ENCODE measurements at places on chromosomes 11 and 22.

DNA sequence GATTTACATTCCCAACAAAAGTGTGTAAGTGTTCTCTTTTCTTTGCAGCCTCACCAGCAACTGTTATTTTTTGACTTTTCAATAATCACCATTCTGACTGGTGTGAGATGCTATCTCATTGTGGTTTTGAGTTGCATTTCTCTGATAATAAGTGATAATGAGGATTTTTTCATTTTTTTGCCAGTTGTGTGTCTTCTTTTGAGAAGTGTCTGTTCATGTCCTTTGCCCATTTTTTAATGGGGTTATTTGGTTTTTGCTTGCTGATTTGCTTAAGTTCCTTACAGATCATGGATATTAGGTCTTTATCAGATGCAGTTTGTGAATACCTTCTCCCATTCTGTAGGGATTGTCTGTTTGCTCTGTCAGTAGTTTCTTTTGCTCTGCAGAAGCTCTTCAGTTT is 107.7 kb downstream of the EHF start:
- no peak for DNase-seq

DNA sequence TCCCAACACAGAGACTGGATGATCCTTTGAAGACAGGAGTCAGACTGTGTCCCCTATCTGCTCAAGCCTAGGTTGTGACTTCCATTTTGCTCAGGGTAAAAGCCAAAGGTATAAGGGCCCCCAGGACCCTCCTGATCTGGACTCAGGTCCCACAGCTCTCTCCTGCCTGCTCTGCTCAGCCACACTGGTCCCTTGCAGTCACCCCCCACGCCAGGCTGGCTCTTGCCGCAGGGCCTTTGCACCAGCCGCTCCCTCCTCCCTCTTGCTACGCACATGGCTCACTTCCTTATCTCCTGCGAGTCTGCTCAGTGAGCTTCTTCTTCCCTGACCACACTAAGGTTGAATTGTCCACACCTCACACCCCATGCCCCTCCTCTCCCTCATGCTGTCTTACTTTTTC is 28.4 kb upstream of the CACNG2 start:
- no peak for DNase-seq

DNA sequence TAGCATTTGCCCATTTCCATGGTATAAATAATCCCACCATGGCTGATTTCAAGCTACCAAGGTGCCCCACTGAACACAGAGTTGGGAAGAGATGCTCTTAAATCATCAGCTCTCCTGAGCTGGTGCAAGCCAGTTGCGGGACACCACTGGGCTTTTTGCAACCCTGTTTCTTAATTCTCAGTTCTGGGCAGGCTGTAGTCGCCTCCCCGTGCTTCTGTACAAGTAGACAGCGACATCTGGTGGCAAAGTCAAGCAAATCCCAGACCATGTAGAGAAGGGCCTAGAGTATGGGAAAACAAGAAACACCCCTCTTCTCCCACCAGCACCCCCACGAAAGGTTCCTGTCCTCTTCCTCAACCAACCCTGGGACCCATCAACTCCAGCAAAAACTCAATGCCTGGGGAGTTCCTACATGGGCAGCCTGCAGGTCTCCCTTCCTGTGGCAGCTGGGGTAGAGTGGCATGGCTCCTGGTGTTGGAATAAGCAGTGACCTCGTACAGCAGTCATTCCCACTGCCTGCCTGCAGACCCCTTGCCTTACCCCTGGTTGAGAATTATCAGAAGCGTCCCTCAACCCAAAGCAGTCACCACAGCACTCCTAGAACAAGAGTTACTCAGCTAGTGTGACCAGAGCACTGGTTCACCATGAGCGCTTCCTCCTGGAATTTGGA is 68.4 kb downstream of the IGLL5 start:
- DNase-seq: peak; percentile 58

- no peak for DNase-seq
Measured at GRCh38 chr11:120835601-120836228, 188.2 kb upstream of the TBCEL start.

GRCh38 chr11:92681586-92681985 is 287.9 kb upstream of the MTNR1B start:
- no peak for DNase-seq

- no peak for DNase-seq
Measured at GRCh38 chr11:101446726-101447125, 137.1 kb downstream of the TRPC6 start.

GRCh38 chr11:45410391-45411227 is 124.5 kb upstream of the SYT13 start:
- DNase-seq: no peak

GRCh38 chr11:93783362-93783761 is 720 bp upstream of the MED17 start:
- no peak for DNase-seq

- no peak for DNase-seq
Measured at GRCh38 chr11:121445071-121445768, 6.9 kb upstream of the SORL1 start.

- DNase-seq: peak; percentile 95
Measured at GRCh38 chr11:75142714-75143419, 8.0 kb upstream of the SLCO2B1 start.

- DNase-seq: no peak
Measured at GRCh38 chr11:995044-995751, 41.3 kb downstream of the MUC6 start.

DNA sequence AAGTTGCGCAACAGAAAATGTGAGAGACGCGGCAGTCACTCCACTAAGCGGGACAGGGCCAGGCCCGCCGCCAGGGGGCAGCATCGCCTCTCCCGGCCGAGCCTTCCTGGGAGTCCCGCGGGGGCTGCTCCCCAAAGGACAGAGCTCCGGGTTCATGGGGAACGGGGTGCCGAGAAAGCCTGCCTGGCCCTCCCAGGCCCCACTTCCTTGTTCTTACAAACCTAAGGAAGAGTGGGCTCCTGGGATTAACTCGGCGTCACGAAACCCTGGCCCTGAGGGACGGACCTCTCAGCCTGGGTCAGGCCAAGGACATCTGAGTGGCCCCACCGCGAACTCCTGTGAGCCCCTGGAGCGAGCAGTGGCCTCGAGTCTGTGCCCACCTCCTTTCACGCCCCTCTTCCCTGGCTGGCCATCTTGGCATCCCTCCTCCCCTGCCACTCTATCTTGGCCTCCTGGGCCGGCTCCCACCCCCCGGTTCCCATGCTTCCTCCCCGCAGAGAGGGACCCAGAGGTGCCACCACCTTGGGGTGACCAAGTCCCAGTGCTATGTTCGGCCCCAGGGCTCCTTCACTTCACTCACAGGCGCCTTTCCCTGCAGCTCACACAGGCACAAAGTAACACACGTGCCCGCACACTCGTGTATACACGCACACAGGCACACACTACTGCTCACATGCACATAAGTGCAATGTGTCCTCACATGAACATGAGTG is 99.9 kb upstream of the FGF3 start:
- DNase-seq: peak; percentile 53

GRCh38 chr22:24460418-24461089 is 33.2 kb downstream of the ADORA2A start:
- no peak for DNase-seq

- peak; percentile 96 for DNase-seq
Measured at GRCh38 chr11:103031834-103032233, 60.1 kb downstream of the DCUN1D5 start.

- peak; percentile 24 for DNase-seq
Measured at GRCh38 chr11:69958308-69958707, 119.8 kb upstream of the ANO1 start.

- DNase-seq: peak; percentile 64
Measured at GRCh38 chr11:75560644-75561043, 1.4 kb upstream of the SERPINH1 start.

GRCh38 chr11:130600139-130600538 is 151.7 kb downstream of the ADAMTS15 start:
- peak; percentile 32 for DNase-seq

GRCh38 chr11:134164490-134165370 is 59.0 kb downstream of the NCAPD3 start:
- DNase-seq: no peak

DNA sequence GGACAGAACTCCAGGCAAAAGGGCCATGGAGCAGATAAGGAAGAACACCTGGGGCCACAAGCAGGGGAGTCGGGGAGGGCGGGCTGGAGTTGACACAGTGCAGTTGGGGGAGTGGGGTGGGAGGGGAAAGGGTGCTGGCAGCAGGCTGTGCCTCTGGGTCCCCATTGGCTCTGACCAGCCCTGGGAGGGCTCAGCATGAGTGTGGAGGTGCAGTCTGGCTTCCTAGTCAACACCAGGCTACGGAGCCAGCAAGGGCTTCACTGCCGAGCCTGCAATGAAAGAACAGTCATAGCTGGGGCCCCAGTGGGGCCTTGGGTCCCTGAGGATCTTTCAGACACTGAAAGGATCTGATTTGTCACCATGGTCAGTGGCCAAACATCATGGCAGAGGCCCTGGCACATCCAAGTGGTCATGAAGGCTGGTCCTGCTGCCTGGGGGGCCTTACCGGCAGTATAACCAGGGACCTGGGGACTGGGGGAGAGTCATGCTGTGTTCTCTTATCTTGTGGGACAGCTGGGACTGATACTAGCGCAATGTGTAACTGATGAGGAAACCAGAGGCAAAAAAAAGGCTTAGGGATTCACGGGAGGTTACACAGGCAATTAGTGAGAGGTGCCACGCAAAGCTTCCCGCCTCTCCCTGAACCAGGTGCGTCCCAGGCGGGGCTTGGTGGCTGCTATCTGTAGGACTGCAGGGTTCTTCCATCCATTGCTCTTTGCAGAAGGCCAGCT is 11.6 kb downstream of the SLC37A2 start:
- no peak for DNase-seq

DNA sequence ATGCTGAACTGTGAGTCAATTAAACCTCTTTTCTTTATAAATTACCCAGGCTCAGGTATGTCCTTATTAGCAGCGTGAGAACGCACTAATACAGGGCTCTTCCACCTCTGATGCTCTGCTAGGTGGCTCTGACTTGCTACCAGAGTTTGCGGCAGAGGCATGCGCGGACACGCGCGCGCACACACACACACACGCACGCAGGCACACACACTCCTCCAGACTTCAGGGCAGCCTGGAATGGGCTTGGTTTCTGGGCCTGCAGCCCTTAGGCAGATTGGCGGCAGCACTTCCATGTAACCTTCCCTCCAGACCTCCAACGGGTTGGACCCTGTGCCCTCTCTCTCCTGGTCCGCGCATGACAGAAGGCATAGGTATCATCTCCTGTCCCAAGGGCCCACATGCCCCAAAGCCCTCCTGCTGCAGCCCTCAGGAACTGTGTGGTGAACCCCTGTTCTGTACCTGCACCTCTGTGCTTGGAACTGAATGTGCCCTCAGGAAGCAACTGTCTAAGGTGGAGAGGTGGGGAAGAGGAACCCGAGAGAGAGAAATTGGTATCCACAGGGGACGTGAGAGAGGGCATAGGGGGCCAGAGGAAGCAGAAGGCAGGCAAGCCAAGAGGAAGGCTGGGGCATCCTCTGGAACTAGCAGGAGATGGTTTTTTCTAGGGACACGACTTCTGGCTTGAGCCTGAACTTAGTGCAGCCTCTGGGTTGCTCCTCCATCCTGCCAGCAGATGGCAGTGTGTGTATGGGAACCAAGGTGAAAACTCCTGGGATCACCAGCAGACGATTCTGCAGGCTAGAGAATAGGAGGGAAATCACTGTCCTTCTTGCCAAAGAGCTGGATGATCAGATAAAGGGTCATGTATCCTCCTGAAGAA is 23.4 kb upstream of the RIC3 start:
- DNase-seq: peak; percentile 59

GRCh38 chr11:64743591-64744543 is at the start of gene RASGRP2:
TSS of gene RASGRP2 (minus strand) at chr11:64744142. CDS start at chr11:64742866, 1,276 bp downstream.
- no peak for DNase-seq

GRCh38 chr11:77150836-77151235 is 22.8 kb downstream of the MYO7A start:
- DNase-seq: no peak

DNA sequence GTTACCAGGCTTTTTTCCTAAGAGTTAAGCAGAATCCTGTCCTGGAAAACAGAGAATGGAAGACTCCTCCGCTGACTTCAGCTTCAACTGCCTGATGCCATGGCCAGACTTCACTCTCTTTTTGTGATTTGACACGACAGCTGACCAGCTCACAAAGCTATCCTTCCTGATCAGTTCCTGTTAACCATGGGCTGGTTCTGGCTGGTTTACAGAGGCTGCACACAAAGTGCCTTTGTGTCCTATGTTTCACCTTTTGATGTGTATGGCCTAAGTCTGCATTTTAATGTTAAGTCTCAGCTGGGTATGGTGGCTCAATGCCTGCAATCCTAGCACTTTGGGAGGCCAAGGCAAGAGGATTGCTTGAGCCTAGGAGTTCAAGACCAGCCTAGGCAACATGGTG is 11.1 kb downstream of the FOLR3 start:
- no peak for DNase-seq

- no peak for DNase-seq
Measured at GRCh38 chr11:810040-810567, 337 bp downstream of the RPLP2 start.

GRCh38 chr11:74069146-74070046 is 60.5 kb upstream of the UCP3 start:
- peak; percentile 37 for DNase-seq

GRCh38 chr11:61401573-61401972 is 9.2 kb downstream of the TMEM216 start:
- no peak for DNase-seq

DNA sequence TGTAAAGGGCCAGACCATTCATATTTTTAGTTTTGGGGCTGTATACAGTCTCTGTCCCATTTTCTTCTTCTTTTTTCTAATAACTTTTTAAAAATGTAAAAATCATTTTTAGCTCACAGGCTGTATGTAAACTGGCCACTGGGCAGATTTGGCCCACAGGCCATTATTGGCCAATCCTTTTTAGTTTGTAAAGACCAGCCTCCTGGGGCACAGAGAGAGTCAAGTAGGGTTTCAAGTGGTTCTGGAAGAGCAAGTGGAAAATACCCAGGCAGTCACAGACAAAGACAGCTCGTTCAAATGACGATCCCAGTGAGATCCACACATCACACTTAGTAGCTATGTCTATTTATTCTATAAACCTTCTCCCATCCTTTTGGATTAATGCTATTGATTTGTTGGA is 150.2 kb upstream of the ARHGAP20 start:
- DNase-seq: no peak

DNA sequence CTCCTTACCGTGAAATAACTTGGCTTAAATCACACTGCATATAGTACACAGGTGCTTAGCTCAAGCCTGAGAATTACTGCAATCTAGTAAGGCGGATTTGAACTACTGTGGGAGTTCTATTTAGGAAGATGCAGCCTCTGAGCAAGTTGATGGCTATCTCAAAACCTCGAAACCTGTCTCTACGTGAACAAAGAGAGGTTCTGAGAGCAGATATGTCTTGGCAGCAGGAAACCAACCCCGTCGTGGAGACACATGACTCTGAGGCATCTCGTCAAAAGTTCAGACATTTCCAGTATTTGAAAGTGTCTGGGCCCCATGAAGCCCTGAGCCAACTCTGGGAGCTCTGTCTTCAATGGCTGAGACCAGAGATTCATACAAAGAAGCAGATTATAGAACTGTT is 5.9 kb downstream of the ZNF215 start:
- DNase-seq: no peak

Measured in fibroblast of skin of abdomen (primary cell).